H9 (cell line): ENCODE measurements at places on chromosomes 3 and 15. TPM values are rescaled to one million over a fixed set of nuclear protein-coding genes. Genes with fewer than 3 reads are reported as not detected.

Gene ENTPD3
- 0.18 TPM in 1 of 2 replicates, not detected in the other for total RNA-seq

Gene SLC51B
- not detected in 2 replicates for total RNA-seq

Gene EBLN2
- total RNA-seq, result 4.4 and 6.1 TPM in 2 replicates

Gene TNFSF10
- not detected in 2 replicates for total RNA-seq

Gene PLA2G4D
- total RNA-seq, result 0.33 TPM in 1 of 2 replicates, not detected in the other

Gene DPPA4
- 796 and 821 TPM in 2 replicates for total RNA-seq

Gene HDC
- total RNA-seq, result not detected in 2 replicates

Gene IRAK2
- total RNA-seq, result 0.37 and 0.61 TPM in 2 replicates

Gene AMIGO3
- total RNA-seq, result 3.0 and 3.8 TPM in 2 replicates

Gene P2RY13
- total RNA-seq, result not detected in 2 replicates

Gene PRC1
- total RNA-seq, result 70.5 and 75.7 TPM in 2 replicates

DNA sequence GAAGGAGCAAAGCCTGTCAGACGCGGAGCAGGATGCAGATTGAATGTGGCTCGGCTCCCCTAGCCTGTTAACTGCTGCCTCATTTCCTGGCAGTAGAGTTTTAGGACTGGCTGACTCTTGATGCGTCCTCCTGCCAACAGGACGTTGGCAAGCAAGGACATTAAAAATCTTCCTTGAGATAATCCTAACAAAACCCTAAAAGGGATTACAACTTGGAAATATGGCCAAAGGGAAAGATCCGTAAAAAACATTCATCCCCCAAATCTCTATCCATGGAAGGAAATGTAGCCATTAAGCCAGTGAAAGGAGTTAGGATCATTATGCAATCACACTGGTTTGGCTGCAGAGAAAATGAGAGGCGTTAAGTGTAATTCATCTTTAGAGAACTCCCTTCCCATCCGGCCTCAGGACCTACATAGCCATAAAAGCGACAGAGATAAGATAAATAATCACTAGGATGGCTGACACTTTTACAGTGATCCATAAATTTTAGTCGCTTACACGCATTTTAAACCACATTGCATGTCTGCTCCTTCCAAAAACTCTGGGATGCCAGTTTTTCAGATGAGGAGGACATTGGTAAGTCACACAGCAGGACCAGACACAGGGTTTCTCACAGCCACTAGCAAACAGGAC lies 44.5 kb upstream of the C3orf80 start:
- DNase-seq, result no peak

- no peak for DNase-seq
Measured at GRCh38 chr15:52115598-52116427, 3.2 kb upstream of the BCL2L10 start.

DNA sequence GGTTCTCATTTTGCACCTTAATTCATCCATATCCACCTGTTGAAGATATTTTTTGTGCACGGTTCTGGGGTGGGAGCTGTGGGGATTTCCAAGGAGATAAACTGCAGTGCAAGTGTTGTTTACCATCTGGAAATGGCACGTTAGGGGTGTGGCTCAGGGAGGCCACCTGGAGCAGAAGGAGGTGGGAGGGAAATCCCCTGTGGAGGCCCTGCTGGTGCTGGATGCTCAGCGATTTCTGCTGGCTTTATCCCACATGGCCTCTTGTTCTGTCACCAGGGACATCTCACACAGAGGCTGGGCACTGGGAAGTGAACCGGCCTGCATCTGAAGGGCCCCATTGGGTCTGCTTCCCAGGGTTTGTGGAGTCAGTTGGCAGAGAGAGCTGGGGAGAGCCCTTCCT lies 24.3 kb downstream of the TRPM1 start:
- DNase-seq, result no peak

DNA sequence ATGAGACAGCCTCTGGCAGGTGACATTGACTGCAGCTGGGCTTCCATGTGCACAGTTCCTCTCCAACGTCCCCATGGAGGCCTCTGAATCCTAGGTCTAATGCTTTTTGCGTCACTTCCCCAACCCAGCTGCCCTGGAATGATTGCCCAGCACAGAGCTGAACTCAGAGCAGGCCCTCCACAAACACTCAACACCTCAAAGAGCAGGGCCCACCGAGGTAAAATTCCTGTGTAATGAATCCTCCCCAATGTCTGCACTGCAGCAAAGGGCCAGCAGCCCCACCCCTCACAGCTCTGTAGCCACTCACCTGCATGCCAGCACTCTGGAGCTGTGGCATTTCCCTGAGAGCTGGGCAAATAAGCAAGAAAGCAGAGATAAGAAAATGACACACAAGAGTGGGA lies 42.6 kb upstream of the DUSP7 start:
- no peak for DNase-seq

- DNase-seq, result no peak
Measured at GRCh38 chr3:67979342-67979741, 324.9 kb upstream of the SUCLG2 start.

GRCh38 chr3:46895204-46895660 lies 17.7 kb downstream of the PTH1R start:
- no peak for DNase-seq

DNA sequence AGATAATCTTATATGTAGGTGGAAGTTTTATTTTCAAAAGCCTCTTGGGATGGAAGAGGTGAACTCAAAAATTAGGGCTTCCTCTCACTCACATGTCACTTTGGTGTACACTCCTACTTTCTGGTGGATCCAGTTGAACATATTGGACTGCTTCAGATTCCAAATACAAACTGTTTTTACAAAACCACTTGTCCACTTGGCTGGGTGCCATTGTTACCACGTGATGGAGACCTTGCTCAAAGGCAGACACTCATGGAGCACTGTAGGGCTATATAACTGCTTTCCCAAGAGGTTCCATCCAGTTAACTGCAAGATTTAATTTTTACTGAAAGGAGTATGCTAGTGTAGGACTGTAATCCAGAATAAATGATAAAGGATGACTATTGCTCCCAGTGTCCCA lies 307.0 kb downstream of the EPHA6 start:
- DNase-seq, result no peak

GRCh38 chr3:39919281-39919680 lies 109.9 kb downstream of the MYRIP start:
- DNase-seq, result no peak

- DNase-seq, result no peak
Measured at GRCh38 chr3:42094128-42094527, 3.0 kb downstream of the TRAK1 start.

DNA sequence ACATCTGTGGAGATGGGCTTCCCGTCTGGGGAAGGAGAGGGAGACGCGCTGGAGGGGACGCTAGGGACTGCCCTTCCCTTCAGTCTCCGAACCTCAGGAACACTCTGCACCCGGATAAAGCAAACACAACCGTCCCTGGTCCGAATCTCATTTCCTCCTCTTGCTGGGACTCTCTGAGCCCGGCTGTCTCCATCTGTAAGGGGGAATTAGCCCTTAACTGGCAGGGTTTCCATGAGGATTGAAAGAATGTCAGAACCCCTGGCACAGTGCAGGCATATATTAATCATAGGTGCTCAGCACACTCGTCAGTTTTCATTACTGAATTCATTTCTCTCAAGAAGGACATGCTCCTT lies 19.1 kb upstream of the IGDCC3 start:
- DNase-seq, result no peak

DNA sequence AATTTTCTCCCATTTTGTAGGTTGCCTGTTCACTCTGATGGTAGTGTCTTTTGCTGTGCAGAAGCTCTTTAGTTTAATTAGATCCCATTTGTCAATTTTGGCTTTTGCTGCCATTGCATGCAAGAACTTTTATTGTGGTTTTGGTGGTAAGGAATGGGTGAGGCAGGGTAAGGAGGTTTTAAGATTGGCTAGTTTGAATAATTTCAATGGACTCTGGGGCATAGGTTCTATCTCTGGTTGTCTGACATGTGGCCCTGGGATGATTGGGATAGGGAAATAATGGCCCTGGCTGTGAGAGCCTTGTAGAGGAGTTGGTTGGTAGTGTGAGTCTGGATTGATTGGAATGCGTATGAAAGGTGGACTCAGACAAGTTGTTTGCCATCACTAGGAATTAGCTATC lies 38.0 kb downstream of the SEC22A start:
- no peak for DNase-seq

- DNase-seq, result no peak
Measured at GRCh38 chr3:67534594-67534993, 119.8 kb downstream of the SUCLG2 start.

GRCh38 chr3:49529567-49529966 lies 24.7 kb upstream of the BSN start:
- no peak for DNase-seq

GRCh38 chr3:123072152-123072551 lies 5.3 kb downstream of the PDIA5 start:
- DNase-seq, result peak; percentile 23

DNA sequence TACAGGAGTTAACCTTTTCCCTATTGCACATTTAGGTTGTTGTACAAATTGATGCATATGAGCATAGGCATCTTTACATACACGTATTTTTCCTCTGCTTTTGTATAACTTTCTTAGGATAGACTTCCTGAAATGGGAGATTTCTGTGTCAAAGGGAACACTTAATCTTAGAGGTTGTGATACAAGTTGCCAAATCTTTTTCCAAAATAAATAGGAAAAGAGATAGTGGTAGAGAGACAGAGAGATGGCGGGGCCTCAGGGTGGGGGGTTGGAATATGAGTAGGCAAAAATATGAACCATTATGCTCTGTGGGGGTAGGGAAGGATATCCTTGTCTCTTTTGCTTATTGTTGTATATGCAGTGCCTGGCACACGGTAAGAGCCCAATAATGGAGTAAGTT lies 70.7 kb upstream of the UBE2E1 start:
- no peak for DNase-seq

GRCh38 chr15:60539016-60539415 lies 60.1 kb upstream of the ICE2 start:
- no peak for DNase-seq

- DNase-seq, result no peak
Measured at GRCh38 chr3:65762235-65762580, 276.5 kb downstream of the MAGI1 start.

DNA sequence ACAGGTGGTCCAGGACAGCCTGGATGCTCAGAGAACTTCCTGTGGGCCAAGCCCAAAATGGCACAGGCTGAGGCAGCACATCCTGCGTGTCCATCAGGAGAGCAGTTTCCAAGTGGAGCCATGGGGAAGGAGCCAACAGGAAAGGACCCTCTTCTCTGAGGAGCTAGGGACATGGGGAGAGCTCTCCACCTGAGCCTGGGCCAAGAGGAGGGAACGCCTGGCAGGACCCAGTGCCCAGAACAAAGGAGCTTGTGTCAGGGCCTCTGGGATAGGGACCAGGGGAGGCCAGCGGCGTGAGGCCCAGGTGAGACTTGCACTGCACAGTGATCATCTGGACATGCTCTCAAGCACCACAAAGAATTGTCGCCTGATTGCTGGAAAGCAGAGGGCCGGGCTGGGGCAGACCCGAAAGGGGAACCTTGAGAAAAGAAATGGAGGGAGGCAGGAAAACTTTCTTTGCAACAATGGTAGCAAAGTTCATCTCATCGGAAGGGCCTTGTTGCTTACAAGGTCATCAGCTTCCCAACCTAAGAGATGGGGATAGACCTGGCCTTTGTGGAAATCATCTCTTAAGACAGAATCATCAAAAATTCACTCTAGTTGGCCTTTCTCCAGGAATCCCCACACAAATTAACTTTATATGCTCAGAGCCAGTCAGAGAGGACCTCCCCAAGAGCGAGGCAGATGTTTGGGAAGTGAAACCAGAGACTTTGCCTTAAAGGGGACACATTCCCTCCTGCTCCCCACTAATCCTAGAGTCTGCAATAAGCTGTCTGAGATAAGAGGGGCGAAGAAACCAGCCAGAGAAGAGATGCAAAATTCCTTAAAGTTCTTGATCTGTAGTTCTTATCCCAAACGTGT lies 47.7 kb upstream of the HES1 start:
- DNase-seq, result no peak

DNA sequence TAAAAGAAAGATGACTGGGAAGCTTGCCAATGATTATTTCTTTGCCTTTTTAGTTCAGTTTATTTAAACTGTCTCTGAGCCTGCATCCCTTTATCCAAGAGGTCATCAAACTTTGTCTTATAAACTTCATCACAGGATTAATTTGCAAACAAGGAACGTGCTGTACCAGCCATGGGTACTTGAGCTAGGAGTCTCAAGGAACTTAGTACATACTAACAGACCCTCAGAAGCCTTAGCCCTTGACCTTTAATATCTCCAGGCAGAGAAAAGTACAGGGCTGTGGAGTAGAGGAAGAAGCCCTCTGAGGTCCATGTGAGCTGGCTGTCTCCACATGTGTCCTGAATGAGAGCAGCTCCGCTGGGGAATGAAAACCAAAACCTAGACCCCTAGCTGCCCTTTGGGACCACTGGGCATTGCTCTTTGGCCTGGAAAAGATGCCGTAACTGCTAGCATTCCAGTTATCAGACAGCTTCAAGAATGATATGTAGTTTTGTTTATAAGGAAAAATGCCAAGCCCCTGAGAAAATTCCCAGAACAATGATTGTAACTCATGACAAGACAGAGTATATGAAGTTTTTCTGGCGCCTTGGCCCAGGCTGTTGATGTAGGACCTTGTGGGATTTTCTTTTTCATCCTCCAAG lies 92.1 kb downstream of the ASB7 start:
- DNase-seq, result no peak

DNA sequence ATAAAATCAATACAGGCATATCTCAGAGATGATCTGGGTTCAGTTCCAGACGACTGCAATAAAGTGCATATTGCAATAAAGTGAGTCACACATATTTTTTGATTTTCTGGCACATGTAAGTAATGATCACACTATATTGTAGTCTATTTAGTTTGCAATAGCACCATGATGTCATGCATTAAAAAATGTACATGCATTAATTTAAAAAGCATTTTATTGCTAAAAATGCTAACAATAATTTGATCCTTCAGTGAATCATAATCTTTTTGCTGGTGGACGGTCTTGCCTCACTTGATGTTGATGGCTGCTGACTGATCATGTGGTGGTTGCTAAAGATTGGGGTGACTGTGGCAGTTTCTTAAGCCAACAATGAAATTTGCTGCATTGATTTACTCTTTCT lies 511.1 kb downstream of the OTOL1 start:
- DNase-seq, result no peak

GRCh38 chr15:32781781-32782180 lies 64.0 kb downstream of the GREM1 start:
- no peak for DNase-seq

DNA sequence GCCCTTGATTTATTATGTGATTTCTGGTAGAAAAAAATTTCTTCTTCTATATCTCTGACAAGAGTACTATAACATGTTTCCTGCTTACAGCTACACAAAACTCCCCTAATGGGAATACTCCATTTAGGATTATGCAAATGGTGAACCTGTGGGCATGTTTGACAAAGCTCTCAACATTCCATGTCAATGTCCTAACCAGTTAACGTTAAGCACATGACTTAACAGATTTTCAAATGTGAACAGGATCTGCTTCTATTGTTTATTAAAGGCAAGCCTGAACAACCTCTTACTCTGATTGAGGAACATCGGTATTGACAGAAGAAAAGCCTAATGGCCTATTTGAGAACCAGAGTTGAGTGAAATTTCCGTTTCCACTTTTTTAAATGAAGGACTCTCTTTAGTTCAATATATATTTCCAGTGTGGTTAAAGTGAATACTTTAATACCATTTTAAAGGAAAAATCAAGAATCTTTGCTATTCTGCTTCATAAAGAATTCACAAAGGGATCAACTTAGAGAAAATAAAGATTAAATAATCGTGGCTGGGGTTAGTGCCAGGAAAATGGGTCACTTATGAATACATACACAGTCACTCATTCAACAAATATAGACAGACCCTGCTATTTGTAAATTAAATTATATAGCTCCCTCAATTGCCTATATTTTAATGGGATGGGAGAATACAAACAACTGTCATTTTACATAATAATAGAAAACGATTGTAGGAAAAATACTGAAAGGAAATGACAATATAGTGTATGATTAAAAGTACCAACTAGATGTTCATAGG lies 300.3 kb upstream of the CBLB start:
- no peak for DNase-seq

- peak; percentile 49 for DNase-seq
Measured at GRCh38 chr15:64521726-64522164, 61.4 kb downstream of the ZNF609 start.
